ENCODE measurements at places on chromosomes 16 and 17. TPM values are rescaled to one million over a fixed set of nuclear protein-coding genes. Genes with fewer than 3 reads are reported as not detected.

- no peak for DNase-seq
These were observed 114.8 kb downstream of the METRNL start for GRCh38 chr17:83194186-83194561.

- no peak for DNase-seq
These were observed at the start of gene IGF2BP1 for GRCh38 chr17:48997103-48997826. Gene IGF2BP1, plus strand, starts transcription at chr17:48997385. Its CDS starts 361 bp downstream, at chr17:48997746.

- peak; percentile 51 for DNase-seq
These were observed 19.0 kb downstream of the HEATR9 start for GRCh38 chr17:35849469-35850348.

GRCh38 chr17:58680038-58680369 is 11.8 kb downstream of the TEX14 start:
- DNase-seq, result no peak

DNA sequence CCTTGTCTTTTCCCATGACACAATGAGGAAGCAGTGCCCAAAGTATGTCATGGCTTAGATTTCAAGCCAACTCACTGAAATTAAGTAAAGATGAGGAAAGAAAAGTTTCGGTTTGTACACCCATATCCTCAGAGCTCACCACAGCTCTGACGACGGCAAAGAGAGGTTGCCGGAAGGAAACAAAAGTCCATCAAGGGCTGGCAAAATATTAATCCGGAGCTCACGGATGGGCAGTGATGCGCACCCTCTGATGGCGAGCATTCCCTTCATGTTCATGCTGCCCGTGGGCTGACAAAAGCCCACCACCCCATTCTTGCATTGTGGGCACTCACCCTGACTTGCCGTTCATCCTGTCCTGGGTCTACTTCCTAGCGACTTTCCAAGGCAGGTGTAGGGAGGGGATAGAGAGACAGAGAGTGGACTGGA is 103.1 kb downstream of the SOX9 start:
- no peak for DNase-seq

GRCh38 chr17:12180644-12181261 is 160.1 kb downstream of the MAP2K4 start:
- DNase-seq, result peak; percentile 7

DNA sequence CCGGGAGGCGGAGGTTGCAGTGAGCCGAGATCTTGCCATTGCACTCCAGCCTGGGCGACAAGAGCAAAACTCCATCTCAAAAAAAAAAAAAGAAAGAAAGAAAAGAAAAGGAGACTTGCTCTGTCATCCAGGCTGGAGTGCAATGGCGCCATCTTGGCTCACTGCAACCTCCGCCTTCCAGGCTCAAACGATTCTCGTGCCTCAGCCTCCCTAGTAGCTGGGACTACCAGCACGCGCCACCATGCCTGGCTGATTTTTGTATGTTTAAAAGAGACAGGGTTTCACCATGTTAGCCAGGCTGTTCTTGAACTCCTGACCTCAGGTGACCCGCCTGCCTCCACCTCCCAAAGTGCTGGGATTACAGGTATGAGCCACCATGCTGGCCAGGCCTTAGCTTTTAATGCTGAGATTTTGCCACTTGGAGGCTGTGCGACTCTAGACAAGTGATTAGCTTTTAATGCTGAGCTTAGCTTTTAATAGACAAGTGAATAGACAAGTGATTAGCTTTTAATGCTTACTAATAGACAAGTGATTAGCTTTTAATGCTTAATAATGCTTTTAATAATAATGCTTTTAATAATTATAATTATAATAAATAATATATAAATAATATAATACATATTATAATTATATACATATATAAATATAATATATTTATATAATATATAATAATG is 9.6 kb downstream of the LDAF1 start:
- DNase-seq, result no peak

GRCh38 chr17:76411247-76411646 is 26.8 kb downstream of the SPHK1 start:
- DNase-seq, result no peak

GRCh38 chr17:9364837-9365430 is 210.7 kb downstream of the STX8 start:
- no peak for DNase-seq

GRCh38 chr17:11388054-11388453 is 147.0 kb downstream of the SHISA6 start:
- DNase-seq, result no peak

DNA sequence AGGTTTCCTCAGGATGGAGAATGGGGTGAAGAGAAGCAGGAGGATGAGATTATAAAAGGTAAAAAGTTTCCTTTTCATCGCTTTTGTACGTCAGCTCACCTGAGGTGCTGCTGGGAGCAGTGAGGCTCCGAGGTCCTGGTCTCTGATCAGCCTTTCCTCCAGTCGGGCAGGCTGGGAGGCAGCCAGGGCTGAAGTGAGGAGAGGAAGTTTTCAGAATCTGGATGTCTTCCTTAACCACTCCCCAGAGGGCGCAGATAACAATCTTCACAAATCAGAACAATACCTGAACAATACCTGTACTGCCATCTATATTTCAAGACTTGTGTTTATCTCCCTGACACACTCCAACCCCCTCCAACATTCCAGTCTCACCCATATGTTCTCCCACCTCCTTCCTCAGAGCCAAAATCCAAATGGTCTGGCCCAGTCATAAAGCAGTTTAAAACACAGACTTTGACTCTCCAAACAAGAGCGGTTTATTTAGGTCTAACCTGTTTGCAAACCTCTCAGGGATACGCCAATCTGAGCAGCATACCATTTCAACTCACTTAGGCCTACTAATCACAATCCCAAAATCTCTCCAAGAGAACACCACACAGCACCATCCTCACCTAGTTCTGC is 6.8 kb downstream of the ZNF18 start:
- DNase-seq, result no peak

The PKD1 gene
- 39.8 TPM for total RNA-seq

The TNP2 gene
- total RNA-seq, result not detected

The MT1G gene
- total RNA-seq, result not detected

The SLC35G3 gene
- not detected for total RNA-seq

The HBA1 gene
- not detected for total RNA-seq
